Ascending aorta (tissue), 2 donors: ENCODE measurements at places on chromosomes 2 and 18.

- DNase-seq, result no peak
Observed at GRCh38 chr2:692767-693166, 15.6 kb upstream of the TMEM18 start.

DNA sequence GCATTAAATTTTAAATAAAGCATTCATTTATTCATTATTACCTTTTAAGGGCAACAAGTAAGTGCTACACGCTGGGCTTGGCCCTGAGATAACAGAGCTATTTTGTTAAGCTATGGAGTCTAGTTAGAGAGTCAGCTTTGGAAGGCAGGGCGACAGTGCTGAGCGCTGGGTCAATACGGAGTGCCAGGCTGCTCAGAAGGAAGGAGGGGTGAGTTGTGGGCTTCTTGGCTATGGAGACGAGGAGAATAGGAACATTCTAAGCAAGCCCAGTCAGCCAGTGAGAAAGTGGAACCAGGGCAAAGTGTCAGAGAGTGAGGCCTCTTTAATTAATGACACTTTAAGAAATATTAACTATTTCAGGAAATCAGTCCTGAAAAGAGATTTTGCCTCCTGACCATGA is 288.4 kb downstream of the LRRTM1 start:
- DNase-seq, result no peak

- no peak for DNase-seq
Observed at GRCh38 chr2:17733599-17733998, 20.0 kb downstream of the SMC6 start.

DNA sequence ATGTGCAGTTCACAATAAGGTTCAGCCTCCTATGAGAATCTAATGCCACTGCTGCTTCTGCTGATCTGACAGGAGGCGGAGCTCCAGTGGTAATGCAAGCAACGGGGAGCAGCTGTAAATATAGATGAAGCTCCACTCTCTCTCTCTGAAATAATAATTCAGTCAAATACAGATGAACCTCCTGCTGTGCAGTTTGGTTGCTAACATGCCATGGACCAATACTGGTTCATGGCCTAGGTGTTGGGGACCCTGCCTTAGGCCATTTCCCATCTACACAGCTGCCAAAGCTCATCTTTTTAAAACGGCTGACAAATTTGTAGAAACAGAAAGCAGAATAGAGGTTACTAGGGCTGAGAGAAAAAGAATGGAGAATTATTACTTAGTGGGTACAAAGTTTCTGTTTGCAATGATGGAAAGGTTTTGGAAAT is 10.7 kb upstream of the HNRNPA3 start:
- DNase-seq, result no peak

DNA sequence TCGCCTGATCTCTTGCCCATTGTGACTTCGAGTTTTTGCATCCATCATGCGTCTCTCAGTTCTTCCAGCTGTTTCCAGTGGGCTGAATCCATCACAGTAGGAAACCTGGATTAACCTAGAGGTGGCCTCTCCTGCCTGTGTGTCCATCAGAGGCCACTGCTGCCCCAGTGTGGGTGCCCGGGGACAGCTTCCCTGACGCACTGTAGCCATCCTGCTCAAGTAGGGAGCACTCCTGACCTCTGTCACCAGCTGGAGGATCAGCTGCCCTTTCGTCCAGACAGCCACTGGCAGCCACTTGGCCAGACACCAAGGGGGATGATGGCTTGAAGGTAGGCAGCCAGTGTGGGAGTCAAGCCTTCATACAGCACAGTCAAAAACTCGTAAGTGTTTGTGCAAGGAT is 36.9 kb upstream of the LBH start:
- no peak for DNase-seq

GRCh38 chr2:210577263-210578071 is 21.1 kb downstream of the CPS1 start:
- no peak for DNase-seq

DNA sequence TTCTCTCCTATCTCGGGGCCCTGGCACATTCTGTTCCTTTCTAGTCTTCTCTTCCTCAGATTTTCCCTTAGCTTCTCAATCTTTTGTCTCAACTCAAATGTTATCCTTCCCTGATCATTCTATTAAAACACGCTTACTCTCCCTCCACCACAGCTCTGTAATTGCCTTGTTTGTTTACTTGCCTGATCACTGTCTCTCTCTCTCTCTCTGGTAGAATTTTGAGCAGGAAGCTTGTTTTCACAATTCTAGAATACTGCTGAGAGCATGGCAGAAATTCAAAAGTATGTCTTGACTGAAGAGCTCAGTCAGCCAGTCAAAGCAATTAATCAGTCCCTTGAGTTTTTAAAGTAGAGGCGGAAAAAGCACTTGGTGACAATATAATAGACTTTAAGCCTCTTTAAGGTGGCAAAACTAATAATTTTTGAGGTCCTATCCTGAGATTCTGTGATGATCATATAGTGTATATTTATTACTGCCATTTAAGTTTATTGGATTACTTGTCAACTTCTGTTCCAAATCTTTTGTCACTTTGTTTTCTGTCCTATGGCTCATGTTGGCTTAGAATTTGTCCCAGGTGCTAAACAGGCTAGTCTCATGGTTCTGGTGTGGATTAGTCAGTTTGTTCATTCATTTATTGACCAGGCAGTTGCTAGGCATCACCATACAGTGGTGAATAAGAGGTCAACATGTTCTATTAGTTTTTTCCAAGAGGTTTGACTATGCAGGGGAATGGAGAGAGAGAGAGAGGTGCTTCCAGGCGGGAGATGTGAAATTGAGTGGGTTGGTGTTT is 2.3 kb downstream of the PSMD1 start:
- no peak for DNase-seq

DNA sequence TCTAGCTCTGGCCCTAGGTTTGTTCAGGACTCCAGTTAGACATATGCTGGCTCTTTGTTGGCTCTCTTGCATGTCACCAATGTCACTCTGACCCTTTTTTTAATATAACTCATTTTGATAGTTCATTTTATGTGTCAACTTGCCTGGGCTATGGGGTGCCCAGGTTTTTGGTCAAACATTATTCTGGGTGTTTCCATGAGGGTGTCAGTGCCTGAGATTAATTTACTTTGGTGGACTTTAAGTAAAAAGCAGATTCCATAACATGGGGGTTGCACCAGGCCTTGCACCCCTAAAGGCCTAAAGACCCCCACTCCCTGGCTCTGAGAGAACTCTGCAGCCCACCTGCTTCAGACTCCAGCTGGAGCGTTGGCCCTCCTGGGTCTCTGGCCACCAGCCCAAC is 48.1 kb upstream of the SNTG2 start:
- DNase-seq, result no peak

GRCh38 chr2:231359441-231359840 is 36.1 kb upstream of the B3GNT7 start:
- DNase-seq, result no peak

DNA sequence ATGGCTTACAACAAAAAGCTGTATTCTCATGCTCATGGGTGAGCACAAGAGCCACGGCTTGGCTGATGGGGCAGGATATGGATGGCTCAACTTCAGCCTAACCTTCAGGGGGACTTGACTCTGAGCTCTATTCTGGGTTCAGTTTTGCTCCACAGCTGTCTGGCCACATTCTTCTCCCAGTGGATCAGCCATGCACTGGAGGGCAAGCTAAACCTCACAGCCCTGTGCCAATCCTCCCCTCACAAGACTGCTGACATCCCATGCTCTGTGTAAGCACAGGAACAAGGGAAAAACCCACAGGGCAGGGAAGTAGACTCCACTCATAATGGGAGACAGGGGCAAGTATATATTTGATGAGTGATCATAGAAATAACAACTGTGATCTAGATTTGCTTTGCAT is 35.6 kb downstream of the COPS8 start:
- no peak for DNase-seq
